ENCODE measurements at places on chromosomes 4 and X.

GRCh38 chr4:42482516-42483327 is 85.4 kb downstream of the SHISA3 start:
- DNase-seq: no peak

DNA sequence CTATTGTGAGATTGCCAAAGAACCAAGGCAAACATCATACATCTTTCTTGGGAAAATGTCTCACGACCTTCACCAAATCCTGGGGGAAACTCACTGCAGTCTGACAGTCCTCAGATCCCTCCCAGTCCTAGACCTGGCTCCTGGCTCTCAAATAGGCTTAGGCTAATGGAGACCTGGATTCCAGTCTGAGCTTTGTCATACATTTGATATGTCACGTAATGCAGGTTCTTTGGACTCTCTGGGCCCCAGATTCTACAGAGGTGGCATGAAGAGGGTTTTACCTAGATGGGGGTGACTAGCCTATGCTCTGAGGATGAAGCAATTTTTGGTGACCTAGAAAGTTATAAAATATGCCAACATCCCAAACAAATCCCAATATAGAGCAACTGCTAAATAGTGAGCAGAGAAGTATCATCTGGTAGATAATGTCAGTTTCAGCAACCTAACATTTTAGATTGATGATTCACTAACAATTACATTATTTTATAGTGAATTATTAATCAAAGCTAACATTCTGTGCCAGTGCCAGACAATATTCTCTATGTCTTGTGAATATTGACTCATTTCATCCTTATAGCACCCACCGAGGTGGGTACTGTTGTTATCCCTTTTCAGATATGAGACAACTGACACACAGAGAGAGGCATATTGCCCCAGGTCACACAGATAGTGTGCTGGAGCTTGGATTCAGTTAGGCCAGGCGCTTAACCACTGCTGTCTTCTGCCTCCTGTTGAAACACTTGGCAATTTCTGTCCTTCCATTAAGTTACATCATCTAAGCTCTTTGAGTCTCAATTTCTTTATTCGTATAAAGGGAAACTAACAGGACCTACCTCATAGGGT is 195.4 kb upstream of the MAMLD1 start:
- peak; percentile 0 for DNase-seq

- peak; percentile 38 for DNase-seq
These were observed 21.2 kb downstream of the WDR1 start for GRCh38 chr4:10095296-10095991.

- DNase-seq: no peak
These were observed 5.7 kb downstream of the WFS1 start for GRCh38 chr4:6275351-6275750.

GRCh38 chrX:72101597-72102037 is 30.1 kb downstream of the RTL5 start:
- DNase-seq: peak; percentile 51

DNA sequence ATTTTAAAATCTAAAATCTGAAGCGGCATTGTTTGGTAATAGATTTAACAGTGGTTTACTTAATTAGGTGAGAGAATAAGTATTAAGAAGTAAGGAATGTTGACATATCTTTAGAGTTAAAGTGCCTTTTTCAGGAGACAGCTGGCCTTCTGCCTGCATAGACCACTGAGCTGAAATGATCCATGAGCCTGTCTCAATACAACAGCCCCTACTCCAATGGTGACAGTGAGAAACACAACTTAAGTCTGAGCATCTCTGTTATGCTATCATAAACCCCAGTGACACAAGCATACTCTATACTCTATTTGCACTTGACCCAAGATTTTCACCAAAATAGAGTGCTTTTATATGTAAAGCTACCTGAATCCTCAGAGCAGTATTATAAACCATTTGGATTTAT is 137.9 kb downstream of the GRIA2 start:
- DNase-seq: no peak

- DNase-seq: no peak
These were observed 564 bp downstream of the FAM149A start for GRCh38 chr4:186104890-186105646.

- DNase-seq: no peak
These were observed 3.5 kb upstream of the EDNRA start for GRCh38 chr4:147477439-147477838.

DNA sequence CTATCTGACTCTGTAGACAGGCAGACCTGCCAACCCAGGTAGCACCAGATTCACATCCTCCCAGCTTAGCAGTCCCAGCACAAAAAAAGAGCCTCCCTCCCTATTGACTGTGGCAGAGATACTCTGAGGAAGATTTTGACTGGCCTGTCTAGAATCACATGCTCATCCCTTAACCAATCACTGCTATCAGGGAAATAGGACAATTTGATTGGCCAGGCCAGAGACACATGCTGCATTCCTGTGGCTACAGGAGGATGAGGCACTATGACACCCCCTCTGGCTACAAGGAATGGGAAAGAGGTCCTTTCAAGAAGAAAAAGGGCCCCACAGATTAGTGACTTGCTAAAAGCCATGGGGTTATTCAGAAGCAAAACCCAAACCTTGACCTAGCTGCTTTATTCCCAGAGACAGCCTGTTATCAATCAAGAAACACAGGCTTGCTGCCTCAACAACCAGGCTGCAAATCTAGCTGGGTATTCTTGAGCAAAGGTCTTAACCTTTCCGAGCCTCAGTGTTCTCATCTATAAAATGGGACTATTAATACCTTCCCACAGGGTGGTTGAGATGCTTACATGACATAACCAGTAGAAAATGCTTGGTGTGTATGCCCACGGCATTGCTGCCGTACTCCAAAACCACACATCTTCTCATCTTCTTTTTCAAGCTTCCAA is 147.6 kb downstream of the BCOR start:
- DNase-seq: no peak

DNA sequence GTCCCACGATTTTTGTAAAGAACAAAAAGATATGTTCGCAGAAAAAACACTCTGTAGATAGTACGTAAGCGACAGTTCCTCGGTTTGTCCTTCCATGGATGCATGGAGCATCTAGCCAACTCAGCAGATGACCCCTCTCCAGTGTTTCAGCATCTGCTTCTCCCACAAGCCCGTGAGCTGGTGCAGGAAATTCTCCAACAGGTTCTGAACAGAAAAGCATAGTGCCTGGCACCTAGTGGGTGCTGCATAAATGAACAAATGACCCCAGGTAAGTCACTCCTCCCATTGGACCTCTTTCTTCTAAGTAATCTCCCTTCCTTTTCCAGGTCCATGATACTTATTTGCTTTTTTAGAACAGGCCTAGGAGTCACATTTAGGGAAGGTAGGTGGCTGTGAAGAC is 966 bp upstream of the KIAA0232 start:
- DNase-seq: no peak

DNA sequence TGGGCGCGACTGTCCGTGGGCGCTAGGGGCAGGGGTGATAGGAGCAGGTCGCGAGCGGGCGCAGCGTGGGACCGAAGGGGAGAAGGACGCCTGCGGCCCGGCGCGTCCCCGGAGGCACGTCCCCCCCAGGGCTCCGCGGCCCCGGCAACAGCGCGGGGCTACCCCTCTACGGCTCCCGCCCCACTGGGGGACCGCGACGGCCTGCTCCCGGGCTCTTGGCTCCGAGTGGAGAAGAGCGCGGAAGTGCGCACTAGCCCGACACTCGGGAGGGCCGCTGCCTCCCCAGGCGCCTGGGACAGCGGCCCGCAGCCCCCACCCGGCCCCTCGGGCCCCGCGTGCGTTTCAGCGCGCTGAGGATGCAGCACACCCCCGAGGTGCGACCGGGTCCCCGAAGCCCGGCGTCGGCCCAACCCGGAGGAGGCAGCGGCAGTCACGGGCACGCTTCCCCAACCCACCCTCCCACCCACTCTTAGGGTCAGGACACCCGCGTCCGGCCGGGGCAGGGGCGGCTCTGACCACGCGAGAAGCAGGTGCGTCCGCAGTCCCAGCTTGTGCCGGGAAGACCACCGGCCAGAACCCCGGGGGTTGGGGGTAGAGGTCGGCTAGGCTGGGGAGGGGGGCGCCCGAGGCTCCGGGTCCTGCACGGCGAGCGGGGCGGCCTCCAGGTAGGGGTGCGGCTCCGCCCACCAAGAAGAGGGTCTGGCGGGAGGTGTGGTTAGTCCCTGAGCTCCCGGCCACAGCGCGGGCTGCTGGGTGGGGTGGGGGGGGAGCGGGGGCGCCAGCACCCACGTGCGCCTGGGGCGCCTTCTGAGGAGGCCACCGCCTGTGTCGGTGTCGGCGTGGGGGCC is 18.5 kb upstream of the NAT8L start:
- no peak for DNase-seq

- DNase-seq: no peak
These were observed 193.9 kb downstream of the CPXCR1 start for GRCh38 chrX:88940904-88941303.

- no peak for DNase-seq
These were observed 104.0 kb downstream of the TMA16 start for GRCh38 chr4:163598489-163598888.

GRCh38 chr4:139922406-139923024 is 231.5 kb downstream of the MAML3 start:
- DNase-seq: peak; percentile 32

Data from inflammatory macrophage treated with lipopolysaccharide for 4 hours (primary cell).